ENCODE measurements at places on chromosomes 16 and 17.

GRCh38 chr17:28161311-28161710 lies 118.8 kb downstream of the NLK start:
- DNase-seq = no peak
- H3K36me3 ChIP-seq = peaks cover 2% of the 10 kb centered on the region
- H3K27ac ChIP-seq = no peak overlapping the region
- no peaks in the 10 kb centered on the region for H3K27me3 ChIP-seq

DNA sequence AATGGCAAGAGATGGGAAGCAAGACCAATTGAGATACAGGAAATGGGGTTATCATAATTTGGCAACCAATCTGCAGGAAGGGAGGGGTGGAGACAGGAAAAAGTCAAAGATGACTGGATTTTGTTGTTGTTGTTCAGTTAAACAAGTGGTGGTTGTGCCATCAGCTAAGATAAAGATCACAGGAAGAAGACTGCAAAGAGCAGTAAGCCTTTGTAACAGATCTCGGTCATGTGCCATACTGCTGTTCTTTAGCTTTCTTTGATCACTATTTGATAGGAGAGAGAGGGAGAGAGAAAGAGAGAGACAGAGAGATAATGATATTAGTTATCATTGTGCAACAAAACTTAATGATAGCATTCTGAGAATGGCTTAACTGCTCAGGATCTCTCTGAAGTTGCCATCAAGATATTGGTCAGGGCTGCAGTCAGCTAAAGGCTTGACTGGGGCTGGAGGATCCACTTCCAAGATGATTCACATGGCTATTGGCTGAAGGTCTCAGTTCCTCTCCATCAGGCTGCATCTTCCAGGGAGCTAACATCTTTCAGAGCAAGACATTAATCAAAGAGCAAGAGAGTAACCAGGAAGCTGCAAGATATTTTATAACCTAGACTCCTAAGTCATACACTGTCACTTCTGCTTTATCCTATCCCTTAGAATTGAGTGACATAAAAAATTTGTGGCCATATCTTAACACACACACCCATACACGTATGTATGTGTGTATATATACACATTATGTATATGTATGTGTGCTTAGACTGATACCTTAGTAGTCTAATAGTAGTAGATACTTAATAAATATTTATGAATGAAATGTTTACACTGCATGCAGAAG lies 405.0 kb downstream of the SHISA9 start:
- H3K27me3 ChIP-seq = no peaks in the 10 kb centered on the region
- H3K36me3 ChIP-seq = no peaks in the 10 kb centered on the region

DNA sequence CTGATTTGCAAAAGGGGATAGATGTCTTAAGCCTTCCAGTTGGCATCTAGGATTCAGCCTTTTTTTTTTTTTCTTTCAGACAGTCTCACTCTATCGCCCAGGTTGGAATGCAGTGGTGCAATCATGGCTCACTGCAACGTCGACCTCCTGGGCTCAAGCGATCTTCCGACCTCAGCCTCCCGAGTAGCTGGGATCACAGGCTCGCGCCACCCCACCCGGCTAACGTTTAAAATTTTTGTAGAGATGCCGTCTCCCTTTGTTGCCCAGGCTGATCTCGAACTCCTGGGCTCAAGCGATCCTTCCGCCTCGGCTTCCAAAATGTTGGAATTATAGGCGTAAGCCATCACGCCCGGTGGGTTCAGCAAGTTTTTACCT lies 571 bp upstream of the CCP110 start:
- H3K4me3 ChIP-seq = peak overlapping the region; percentile 93
- H3K36me3 ChIP-seq = peaks cover 11% of the 10 kb centered on the region
- no peak for DNase-seq
- H3K27ac ChIP-seq = no peak overlapping the region
- H3K4me1 ChIP-seq = no peaks in the 10 kb centered on the region
- H3K27me3 ChIP-seq = no peaks in the 10 kb centered on the region

DNA sequence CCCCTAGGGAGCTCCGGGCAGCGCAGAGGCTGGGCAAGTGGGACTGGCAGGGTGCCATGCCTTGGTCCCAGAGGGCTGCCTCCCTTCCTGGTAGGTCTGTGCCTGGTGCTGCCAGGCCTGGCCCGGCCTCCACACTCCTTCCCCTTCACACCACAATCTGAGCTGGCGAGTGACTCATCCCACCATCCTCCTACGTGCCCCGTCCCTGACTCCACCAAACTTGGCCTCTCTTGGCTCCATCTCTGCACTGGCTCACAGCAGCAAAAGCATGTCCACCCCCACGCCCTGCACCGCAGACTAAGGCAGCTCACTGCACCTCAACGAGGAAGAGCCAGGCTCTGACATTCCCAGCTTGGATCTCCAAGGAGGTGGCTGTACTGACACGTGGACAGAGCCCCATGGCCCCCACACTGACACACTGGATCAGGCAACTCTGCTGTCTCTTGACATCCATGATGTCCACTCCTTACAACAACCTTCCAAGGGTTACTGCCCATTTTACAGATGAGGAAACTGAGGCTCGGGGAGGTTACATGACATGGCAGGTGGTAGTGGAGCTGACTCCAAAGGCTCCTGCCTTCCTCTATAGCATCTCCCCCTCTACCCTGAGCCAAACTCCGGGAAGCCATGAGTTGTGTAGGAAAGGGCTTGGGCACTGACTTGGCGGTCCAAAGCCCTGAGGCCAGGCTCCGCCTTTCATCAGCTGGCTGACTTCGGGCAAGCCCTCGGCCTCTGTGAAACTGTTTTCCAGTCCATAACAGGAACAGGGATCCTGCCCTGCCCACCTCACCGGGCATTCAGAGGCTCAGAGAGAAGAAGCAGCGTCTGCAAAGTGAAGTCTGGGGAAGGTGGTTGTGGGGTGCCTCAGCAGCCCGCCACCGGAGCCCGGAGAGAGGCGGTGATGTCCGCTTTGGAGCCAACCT lies 20.1 kb upstream of the KRT19 start:
- no peaks in the 10 kb centered on the region for H3K36me3 ChIP-seq
- peaks cover 6% of the 10 kb centered on the region for H3K4me1 ChIP-seq
- no peak overlapping the region for H3K4me3 ChIP-seq
- H3K27me3 ChIP-seq = no peaks in the 10 kb centered on the region
- DNase-seq = peak; percentile 64

DNA sequence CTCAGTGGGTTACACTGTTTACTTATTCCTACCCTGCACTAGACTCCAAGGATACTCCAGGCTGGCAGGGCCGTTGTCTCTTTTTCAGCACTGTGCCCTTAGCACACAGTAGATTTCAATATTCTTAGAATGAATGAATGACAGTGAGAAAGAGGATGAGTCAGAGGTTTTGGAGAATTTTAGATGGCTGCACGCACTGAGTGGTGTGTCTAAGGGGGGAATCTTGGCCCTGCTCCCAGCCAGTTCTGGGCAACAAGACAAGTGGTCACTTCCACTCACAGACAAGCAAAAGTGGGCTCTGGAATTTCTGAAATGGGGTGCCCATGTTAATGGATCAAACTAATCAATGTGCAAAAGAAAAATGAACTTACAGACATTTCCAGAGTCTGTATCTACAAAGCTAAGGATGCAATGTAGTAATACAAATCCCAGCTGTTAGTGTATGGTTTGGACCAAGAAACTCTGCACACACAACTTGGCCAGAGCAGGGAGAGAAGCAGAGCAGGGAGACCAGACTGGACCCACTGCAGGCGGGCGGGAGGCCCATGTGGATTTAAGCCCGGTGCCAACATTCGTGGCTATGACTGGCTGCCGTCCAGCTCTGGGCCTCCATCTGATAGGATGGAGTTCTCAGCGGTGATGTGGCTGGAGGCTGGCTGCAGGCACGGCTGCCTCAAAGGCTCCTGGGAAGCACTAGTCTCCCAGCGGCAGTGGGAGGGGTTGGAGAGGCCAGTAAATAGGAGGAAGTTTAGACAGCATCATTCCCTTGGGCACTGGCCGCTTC lies 95.6 kb upstream of the CDYL2 start:
- peak; percentile 20 for DNase-seq
- no peaks in the 10 kb centered on the region for H3K27me3 ChIP-seq
- no peak overlapping the region for H3K27ac ChIP-seq
- H3K4me1 ChIP-seq = no peaks in the 10 kb centered on the region

DNA sequence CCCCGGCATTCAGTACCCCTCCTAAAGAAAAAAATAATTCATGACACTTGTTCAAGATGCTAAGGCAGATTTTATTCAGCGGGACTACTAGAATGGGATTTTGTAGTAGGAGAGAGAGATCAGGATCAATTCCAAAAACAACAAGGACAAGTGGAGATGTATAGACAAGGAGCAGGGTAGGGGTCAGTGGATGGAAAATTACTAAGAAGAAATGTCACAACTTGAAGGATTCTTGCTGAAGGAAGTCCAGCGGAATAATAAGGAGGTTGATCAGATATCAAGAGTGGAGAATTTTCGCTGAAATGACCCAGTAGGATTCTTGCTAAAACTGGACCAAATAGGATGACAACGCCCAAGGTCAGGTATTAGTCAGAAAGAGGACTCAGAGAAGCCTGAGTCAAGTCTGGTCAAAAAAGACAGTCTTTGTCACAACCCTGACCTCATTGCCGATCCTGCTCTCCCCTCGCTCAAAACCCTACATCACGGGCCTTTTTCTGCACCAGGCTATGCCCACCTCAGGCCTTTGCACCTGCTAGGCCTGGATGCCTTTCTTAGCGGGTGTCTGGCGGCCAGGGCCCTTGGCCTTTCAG lies 36.9 kb downstream of the MMD start:
- H3K4me1 ChIP-seq = no peaks in the 10 kb centered on the region
- H3K27me3 ChIP-seq = no peaks in the 10 kb centered on the region
- H3K36me3 ChIP-seq = no peaks in the 10 kb centered on the region

DNA sequence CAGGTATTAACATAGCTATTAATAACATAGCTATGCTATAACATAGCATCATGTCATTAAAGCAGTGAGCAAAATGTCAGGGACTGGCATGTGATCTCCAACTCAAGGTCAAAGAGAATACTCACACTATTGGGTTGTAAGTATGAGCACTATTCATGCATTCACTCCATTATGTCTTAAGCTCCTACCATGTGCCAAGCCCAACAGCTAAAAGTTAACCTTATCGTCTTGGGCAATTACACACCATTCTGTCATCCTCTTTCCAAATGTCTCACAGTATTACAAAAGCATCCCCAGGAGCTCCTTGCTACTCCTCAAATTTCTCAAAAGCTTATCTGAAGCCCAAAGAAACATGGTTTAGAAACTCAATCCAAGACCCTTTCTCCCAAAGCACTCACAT lies 22.0 kb upstream of the NOG start:
- no peak overlapping the region for H3K27ac ChIP-seq
- no peak for DNase-seq
- H3K4me3 ChIP-seq = no peak overlapping the region
- no peaks in the 10 kb centered on the region for H3K36me3 ChIP-seq
- no peaks in the 10 kb centered on the region for H3K4me1 ChIP-seq
- no peaks in the 10 kb centered on the region for H3K27me3 ChIP-seq

GRCh38 chr16:15518381-15519351 lies 84.3 kb downstream of the BMERB1 start:
- no peaks in the 10 kb centered on the region for H3K4me1 ChIP-seq
- no peaks in the 10 kb centered on the region for H3K36me3 ChIP-seq
- H3K27ac ChIP-seq = peak overlapping the region; percentile 90

DNA sequence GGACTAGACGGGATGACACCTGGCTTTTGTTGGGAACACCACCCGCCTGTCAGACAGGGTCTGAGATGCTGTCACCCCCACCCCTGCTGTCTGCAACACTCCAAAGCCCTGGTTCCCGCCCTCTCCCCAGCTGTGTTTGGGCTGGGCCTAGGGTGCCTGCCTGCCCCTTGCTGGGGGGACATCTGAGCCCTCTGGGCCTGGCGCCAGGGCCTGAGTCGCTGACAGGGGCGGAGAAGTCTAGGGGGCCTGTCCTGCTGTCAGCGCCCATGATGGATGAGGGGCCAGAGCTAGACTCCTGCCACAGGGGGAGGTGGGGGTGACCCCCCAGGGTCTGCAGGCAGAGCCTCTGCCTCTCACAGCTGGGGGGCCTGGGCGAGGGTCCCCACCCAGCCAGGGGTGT lies 7.6 kb upstream of the PKMYT1 start:
- H3K27ac ChIP-seq = no peak overlapping the region
- H3K27me3 ChIP-seq = no peaks in the 10 kb centered on the region
- no peaks in the 10 kb centered on the region for H3K4me1 ChIP-seq
- DNase-seq = no peak
- no peaks in the 10 kb centered on the region for H3K36me3 ChIP-seq

GRCh38 chr17:44842748-44843147 lies 4.9 kb upstream of the HIGD1B start:
- peaks cover 15% of the 10 kb centered on the region for H3K4me1 ChIP-seq
- H3K27ac ChIP-seq = no peak overlapping the region
- no peaks in the 10 kb centered on the region for H3K27me3 ChIP-seq
- H3K4me3 ChIP-seq = peak overlapping the region; percentile 6
- DNase-seq = peak; percentile 76

DNA sequence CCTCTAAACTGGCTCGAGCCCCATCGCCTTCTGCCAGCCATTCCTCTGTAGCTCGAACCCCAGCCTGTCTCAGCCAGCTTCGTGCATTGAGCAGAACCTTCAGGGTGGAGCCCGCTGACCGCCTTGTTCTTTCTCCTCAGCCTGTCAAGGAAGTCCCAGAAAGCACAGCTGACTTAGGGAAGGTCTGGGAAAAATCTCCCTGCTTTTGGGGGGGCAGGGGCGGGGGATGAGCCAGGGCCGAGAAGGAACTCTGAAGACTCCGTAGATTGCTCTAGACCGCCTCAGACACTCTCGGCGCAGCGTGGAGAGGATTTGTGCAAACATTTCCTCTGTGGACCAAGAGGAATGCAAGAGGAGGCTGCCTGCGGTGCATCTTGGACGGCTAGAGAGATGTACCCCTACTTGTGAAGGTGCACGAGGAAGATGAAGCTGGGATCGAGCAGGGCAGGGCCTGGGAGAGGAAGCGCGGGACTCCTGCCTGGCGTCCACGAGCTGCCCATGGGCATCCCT lies at the start of gene GLP2R:
TSS of gene GLP2R (plus strand) at position 284 of the 510 bp plus-strand sequence. CDS start at position 424, 140 bp downstream.
- no peak within 1 kb of the TSS for H3K4me3 ChIP-seq
- no peak for DNase-seq
- H3K4me1 ChIP-seq = no peaks in the 10 kb centered on the region
- no peaks in the 10 kb centered on the region for H3K27me3 ChIP-seq

- no peaks in the 10 kb centered on the region for H3K36me3 ChIP-seq
- H3K27ac ChIP-seq = no peak overlapping the region
- no peak overlapping the region for H3K4me3 ChIP-seq
- H3K27me3 ChIP-seq = no peaks in the 10 kb centered on the region
- no peaks in the 10 kb centered on the region for H3K4me1 ChIP-seq
These were observed 30.8 kb downstream of the PRSS54 start for GRCh38 chr16:58264007-58264406.

Data from endodermal cell (in vitro differentiated cells).